ENCODE measurements at places on chromosomes 1 and 21.

DNA sequence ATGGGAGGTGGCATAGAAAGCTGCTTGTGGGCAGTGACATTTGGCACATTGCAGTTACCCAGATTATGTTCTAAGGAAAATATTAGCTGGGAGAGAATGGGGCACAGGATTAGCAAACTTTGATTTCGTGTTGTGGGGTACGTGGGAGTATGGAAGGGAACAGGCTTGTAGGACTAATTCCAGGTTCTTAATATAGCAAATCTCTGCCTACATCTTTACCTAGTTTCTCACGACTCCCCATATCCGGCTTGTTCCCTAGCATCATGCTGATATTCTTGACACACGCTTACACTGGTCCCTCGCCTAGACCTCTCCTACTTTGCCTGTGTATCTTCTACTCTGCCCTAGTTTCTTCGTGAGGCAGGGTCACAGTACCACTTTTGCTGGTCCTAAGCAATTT lies 293.9 kb upstream of the PLXNA2 start:
- DNase-seq, result no peak

GRCh38 chr1:203772836-203773235 lies 7.9 kb downstream of the LAX1 start:
- DNase-seq, result no peak

DNA sequence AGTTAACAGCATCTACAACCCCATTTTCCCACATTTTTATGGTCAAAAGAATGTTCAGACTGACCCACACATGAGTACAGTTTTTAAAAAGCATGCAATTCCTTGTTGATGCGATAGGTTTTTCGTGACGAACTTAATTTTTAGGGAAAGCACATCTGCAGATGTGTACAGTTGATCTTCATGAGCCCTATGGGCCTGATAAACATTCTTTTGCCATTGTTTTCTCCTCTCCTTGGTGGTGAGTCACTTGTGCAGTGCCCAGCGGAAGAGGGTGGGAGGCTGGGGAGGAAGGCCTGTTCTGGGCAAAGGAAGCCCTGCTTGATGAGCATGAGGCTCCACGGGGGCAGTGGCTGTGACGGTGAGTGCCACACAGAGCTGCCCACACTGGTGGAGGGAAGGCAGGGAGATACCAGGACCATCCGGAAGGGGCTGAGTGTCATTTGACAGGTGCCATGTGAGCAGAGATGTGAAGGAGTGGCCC lies 5.3 kb downstream of the ARF1 start:
- peak; percentile 40 for DNase-seq

- no peak for DNase-seq
Observed at GRCh38 chr1:94270801-94271203, 33.4 kb upstream of the ARHGAP29 start.

DNA sequence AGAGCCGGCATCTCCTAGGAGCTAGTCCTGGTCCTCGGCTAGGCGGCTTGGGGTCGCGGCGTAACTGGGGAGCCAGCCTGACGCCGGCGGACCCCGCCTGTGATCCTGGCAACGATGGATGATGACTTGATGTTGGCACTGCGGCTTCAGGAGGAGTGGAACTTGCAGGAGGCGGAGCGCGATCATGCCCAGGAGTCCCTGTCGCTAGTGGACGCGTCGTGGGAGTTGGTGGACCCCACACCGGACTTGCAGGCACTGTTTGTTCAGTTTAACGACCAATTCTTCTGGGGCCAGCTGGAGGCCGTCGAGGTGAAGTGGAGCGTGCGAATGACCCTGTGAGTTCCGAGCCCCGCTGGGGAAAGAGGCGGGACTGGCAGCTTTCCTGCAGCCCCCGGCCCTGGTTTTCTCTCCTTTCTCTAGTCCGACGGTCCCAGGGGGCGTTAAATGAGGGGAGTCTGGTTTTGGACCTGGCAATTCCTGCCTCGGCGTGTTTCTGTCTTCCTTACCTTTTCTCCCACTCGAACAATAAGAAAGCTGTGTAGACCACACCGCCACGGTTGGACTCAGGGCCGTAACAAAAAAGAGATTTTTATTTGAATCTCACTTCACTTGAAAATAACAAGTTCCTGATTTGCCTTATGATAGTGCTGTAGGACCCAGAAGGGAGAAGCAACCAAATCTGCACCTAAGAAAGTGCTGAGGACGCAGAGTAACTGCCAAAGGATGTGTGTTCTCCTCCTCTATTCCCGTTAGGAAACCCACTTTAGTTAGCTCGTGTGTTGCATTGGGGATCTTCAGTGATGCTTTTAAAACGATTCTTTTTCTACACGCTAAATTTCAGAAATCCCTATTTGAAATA lies at the start of gene SPRTN:
TSS of gene SPRTN (plus strand) at position 24 of the 859 bp plus-strand sequence. CDS start at position 115, 91 bp downstream.
- DNase-seq, result no peak

DNA sequence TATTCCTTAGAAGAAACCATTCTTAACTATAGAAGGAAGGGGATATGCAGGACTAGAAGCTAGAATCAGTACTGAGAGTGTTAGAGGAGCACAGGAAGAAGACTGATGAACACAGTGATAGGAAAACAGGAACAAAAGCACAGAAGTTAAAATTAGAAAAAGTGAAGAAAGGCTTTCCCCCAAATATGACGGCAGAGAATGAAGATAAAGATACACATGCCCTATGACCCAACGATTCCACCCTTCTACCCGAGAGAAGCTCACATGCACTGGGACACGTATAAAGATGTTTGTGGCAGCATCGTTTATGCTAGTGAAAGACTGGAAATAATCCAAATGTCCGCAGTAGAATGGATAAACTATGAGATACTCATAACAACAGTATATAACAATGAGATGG lies 74.2 kb downstream of the DTL start:
- no peak for DNase-seq

GRCh38 chr1:93988634-93989350 lies 79.6 kb upstream of the GCLM start:
- DNase-seq, result no peak

- peak; percentile 65 for DNase-seq
Observed at GRCh38 chr1:16167331-16168143, 11.7 kb upstream of the EPHA2 start.

- DNase-seq, result no peak
Observed at GRCh38 chr1:76227621-76228020, 153.1 kb downstream of the ST6GALNAC3 start.

DNA sequence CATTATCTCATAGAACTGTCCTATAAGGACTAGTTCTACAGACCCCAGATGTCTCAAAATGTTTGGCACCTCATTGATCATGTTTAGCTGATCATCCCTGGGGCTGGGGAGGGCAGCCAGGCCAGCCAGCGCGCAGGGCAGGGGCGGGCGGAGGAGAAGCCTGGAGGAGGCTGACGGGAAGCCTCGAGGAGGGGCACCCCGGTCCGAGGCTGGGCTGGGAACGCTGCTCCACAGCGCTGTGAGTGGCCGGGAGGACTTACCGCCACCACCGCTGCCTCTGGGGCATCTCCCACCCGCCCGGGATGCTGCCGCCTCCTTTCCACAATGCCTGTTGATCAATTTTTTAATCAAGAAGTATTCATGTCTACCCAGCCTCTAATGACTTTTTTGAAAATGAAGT lies 159.5 kb upstream of the GREM2 start:
- no peak for DNase-seq

DNA sequence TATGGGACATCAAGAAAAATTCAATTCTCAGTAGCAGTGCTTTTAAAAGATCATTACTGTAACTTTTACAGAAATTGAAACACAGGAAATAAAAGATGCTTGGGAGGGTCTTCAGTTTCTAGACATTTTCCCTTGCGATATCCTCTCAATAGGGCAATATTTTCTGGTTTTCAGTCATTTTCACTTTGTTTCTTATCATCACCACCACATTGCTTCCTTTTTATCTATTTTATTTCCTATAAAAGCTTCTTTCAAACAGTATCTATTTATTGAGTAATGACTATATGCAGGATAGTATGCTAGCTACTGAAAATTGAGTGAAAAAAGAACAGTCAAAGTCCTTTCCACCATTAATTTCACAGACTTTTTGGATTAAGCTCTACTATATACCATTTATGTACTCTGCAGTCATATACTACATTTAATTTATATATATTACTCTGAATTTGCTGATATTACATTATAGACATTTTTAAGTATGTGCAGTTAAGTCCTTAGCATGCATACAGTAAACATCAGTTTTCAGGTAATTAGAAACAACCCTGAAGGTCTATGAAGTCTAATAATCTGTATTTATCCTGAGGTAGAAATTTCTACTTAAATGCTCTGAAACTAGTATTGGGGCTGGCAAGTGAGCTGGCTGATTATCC lies 18.7 kb downstream of the TRMT1L start:
- DNase-seq, result no peak

DNA sequence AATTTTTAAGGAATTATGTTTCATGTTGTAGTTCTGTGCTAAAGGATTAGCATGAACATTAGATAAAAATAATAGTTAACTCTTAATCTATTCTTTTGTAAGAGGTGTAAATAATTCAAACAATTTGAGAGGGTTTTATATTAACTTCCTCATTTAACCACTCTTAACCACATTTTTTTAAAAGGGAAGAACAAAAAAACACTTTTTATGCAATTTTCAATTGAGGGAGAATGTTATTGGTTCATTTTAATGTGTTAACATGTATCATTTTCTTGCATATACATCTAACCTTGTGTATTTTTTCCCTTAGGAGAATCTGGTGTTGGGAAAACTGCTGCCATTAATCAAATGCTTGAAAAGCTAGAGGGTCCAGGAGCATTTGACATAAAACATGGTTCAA lies 169.0 kb downstream of the LBR start:
- no peak for DNase-seq

DNA sequence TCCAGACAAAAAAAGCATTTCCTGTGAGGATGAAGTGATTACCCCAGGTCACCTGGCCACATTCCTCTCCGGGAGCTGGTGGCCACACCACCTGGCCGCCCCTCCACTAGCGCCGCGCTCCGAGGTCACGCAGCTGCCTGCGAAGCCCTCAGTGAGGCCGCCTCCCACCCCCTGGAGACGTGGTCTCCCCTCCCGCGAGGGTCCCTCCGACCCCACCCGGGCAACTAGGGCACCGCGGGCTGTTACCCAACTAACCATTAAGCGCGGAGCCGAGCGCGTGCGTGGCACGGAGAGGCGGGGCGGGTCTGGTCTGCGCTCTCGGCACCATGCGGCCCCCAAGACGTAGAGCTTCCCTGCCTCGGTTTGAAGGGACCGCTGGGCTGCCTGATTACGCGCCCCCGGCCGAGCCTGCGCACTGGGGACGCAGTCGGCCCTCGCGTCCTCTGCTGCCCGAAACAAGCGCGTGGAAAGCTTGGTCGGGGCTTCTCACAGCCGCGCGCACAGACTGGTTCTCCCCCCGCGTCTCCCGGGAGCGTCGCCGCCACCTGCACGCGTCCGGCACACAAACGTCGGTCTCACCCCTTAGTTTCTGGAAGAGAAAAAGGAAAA lies 106.5 kb downstream of the SLC16A1 start:
- no peak for DNase-seq

- DNase-seq, result no peak
Observed at GRCh38 chr1:236069796-236070195, 4.9 kb upstream of the NID1 start.

DNA sequence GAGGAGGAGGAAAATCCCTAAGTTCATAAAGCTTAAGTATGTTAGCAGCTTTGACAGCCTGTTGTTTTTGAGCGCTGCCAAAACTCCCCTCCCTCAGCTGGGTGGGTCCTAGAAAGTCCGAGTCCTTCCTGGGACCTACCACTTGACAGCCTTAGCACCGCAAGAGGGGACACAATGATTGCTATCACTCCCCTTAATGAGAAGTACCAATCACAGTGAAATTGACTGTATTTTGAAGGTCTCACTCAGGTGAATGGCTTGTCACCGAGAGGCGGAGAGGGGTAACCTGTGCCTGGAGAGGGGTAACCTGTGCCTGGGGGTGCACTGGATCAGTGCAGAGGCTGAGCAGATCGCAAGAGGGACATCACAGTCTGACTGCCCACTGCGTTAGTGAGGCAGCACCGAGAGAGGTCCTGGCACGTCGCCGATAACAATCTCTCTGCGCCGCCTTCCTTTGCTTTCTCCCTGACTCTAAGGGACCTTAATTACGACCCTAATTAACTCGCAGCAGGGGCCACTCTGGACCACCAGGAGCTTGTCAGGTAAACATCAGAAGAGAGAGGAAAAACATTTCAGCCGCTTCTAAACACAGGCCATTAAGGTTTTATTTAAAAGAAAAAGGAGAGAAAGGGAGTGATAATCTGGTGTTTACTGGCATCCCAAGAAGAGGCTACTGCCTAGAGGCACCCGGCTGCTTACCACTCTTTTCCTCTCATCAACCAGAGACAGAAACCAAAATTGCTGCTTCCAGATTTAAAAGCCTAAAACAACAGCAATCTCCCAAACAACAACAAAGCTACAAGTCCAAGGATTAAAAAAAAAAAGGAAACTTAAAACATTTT lies 25.7 kb upstream of the KCNK1 start:
- DNase-seq, result no peak

- DNase-seq, result peak; percentile 30
Observed at GRCh38 chr1:46246548-46247435, 771 bp upstream of the RAD54L start.

DNA sequence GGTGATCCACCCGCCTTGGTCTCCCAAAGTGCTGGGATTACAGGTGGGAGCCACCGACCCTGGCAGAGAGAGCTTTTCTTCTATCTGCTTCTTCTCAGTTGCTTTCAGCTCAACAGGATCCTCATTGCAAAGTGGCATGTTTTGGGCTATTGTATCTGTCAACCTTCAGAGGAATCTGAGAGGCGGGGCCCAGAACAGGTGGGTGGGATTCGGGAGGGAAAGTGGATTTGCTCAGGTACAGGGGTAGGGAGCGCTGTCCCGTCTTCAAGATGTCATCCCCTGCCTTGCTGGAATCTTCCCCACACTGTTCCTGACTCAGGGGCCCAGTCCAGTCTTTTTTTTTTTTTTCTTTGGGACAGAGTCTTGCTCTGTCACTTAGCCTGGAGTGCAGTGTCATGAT lies 26.9 kb upstream of the RCC2 start:
- no peak for DNase-seq

- DNase-seq, result no peak
Observed at GRCh38 chr1:9989773-9990172, 7.3 kb upstream of the RBP7 start.

- DNase-seq, result no peak
Observed at GRCh38 chr1:79791488-79792218, 785.1 kb upstream of the ADGRL4 start.

DNA sequence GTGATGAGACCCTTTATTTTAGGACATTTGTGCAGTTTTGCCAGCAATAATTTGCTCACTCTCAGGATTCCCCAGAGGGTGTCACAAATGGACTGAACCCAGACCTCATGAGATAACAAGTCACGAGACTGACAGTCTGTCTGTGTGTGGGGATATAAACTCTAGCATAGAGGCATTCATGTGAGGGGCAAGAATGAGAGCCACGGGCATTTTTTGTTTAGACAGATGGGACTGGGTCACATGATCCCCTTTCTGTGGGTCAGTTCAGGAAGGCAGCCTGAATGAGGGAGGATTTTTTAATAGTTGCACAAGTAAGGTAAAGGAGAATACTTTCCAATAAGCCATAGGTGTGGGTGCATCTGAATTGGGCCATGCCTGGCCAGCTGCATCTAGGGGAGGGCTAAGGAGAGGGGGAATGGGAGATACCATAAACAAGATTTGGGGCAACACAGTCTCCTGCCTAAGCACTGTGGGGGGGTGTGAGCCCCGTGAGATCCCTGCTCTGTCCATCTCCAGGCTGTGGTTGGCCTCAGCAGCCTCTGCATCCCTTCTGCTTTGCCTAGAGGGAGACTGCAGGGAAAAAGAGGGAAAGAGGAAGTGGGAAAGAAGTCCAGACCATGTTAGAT lies 66.6 kb downstream of the NAV1 start:
- no peak for DNase-seq

GRCh38 chr21:43611598-43612369 lies 47.5 kb downstream of the HSF2BP start:
- peak; percentile 3 for DNase-seq

Measured in CD4-positive, alpha-beta T cell treated with Interleukin-2 at 100 ng/mL for 4 hours (primary cell).